GDM1 (cell line): ENCODE measurements at places on chromosomes 16 and 17.

DNA sequence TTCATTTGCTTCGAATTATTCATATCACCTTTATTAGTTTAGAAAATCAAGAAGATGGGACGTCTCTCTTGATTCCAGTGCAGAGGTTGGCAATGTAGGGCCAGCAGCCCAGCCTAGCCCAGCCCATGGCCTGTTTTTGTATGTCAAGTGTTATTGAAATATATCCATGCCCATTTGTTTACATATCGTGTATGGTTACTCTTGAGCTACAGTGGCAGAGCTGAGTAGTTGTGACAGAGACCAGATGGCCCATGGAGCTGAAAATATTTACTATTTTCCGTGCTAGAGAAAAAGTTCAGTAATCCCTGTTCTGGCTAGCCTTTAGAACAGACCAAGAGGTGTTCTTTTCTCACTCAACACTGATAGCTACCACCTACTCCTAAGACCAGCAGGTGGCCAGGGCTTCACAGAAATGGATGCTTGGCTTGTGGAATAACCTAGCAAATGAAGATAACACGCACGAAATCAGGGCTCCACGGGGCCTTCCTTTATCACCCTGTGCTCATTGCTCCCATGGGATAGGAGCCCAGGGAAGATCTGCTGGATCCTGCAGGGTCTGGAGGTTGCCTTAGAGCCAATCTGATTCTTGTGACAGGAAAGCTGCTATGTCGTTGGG lies 123.2 kb upstream of the ANKFN1 start:
- DNase-seq: no peak

DNA sequence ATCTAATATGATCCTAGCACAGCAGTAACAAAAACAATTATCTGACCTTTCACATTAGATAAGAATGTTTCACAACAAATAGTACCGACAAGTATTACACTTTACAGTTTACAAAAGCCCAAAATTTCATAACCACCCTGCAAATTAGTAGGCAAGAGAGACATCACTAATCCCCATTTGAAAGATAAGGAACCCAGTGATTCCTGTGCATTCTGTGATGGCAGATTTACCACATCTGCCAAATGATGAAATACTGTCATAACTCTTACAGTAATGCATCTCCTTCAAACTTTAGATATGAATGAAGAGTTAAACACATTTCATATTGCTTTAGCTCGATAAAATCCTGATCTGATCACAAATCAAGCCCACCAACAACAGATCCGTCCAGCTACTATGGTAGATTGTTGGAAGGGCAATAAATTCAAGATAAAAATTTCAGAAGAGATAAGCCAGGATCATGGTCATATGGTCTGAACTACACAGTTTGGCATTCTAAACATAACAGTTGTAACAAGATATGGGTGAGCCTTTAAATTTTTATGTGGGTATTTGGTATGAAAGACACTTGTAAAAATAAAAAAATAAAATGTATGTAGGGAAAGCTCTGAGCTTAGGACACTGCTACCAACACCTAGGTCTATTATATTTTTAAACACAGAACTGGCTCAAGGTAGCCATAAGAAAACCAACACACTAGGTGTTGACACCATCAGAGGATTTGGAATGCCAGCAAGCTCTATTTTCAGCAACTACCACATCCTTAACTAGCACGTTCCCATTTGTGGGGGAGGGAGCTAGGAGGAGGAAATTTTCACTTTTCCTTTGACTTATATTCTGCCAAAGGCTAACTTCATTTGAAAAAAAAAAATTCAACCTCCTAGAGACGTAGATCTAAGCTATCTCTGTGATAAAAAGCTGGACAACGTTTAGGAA lies 9.3 kb downstream of the YWHAE start:
- DNase-seq: no peak

- DNase-seq: no peak
Measured at GRCh38 chr16:48541108-48541786, 68.7 kb downstream of the N4BP1 start.

DNA sequence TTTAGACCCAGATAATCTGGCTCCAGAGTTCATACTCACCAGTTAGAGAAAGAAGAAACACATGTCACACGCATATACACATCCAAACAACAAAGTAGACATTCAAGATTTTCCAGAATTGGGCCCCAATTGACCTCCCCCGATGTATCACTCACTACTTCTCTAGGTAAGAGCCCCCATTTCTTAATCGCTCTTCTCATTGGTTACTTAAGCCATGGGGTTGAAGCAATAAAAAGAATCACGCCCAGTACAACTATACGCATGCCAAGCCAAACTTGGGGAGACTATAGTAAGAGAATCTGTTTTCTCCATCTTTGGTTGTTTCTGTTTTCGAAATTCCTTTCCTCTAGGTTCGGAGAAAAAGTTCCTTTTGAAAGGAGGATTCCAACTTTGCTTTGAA lies 565 bp downstream of the DDX52 start:
- DNase-seq: no peak

DNA sequence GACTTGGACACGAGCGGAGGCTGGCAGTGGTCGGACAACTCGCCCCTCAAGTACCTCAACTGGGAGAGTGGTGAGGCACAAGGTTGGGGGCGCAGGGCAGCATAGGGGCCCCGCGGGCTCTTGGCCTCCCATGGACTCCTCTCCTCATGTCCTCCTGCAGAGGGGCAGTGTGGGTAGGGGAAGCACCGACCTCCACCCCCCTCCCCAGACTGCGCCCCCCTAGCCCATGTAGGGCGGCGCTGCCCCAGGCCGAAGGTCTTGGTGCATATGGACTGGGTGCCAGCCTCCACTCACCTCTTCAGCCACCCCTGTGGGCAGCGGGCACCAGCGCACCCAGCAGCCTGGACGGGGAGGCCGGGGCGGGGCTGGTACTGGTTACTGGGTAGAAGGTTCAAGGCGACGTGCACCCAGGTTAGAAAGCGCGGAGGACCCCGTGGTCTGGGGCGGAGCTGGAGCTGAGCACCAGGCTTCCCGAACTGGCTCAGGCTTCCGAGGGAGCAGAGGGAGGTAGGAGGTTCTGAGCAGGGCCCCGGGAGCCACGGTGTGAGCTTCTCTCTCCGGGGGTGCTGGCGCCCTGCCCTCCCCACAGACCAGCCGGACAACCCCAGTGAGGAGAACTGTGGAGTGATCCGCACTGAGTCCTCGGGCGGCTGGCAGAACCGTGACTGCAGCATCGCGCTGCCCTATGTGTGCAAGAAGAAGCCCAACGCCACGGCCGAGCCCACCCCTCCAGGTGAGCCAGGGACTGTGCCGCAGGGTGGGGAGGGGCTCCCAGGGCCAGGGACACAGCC lies 39.5 kb downstream of the MRC2 start:
- no peak for DNase-seq

- no peak for DNase-seq
Measured at GRCh38 chr16:72427783-72428331, 255.9 kb upstream of the PMFBP1 start.

GRCh38 chr17:80894439-80894721 lies 97.3 kb upstream of the CHMP6 start:
- DNase-seq: no peak

DNA sequence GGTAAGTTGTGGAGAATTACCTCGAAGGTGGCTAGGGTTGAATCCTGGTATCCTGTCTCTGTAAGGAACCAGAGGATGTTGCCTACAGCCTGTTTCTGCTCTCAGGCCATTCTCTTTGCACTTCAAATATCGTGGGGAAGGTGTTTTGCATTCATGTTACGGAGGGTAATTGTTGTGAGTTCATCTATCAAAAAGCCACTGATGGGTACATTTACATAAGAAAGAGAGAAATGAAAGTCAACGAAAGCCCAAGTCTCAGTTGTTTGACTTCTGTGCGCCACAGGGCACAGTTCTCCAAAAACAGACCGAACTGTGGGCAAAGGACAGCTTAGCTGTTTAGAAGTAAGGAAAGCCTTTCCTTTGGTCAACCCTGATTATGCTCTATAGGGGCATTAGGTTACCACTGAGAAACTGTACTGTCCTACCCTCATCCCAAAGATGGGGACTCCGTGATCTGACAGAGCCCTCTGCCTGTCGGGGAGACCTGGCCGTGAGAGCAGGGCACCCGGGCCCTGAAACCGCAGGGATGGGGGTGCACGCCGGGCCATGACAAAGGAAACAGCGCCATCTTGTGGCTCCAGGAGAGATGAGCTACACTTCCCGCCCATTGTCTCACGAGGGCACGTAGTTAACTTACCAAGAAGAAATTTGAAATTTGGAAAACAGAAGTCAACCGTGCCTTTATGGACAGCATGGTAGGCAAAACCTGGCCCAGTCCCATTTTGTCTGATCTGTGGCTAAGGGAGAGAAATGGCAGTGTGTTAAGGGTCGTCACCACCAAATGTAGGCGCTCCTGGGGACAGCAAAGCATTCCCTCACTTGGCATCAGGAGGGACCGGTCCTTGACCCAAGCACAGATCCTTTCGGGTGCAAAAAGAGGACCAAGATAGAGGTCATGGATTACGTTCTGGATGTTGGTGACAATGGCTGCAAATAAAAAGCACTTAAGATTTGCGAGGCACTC lies 74.5 kb upstream of the DYNLRB2 start:
- DNase-seq: peak; percentile 1

DNA sequence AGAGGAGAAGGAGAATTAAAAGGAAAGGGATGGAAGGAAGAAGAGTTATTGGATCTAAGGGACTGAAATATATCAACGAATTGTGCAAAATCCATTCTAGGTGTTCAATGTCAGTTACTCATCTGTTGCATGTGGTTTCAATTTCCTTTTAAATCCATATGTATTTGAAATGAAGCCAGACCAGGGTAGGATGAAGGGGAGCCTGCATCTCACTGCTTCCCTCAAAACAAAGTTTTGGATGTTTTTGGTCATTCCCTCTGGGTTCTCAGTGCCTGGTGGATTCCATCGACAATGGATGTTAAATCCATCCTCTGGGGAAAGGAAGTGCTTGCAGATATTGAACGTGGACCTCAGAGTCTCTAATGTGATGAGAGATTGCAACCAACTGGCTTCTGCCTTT lies 103.5 kb upstream of the XYLT1 start:
- DNase-seq: no peak

GRCh38 chr17:31573047-31573446 lies 181.6 kb downstream of the RAB11FIP4 start:
- no peak for DNase-seq

GRCh38 chr16:5502467-5502869 lies 404.9 kb upstream of the EEF2KMT start:
- DNase-seq: no peak

DNA sequence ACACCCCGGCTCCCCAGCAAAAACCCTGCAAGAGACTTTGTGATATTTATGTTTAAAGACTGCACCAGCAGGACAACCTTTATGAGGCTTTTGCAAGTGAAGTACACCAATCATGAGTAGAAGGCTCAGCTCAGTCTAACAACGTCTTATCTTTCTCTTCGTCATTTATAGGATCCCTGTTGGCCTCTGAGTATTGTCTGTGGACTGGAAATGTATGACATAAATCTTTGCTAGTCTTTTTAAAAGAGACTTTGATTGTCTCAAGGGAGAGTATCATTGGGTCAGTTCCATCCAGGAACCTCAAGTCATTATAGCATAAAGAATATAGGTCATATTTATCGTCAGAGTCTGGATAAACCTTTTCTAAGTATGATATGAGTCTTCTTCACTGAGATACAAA lies 505.0 kb upstream of the SOX9 start:
- DNase-seq: no peak

GRCh38 chr17:65219124-65219523 lies 82.0 kb downstream of the RGS9 start:
- no peak for DNase-seq

GRCh38 chr16:68227850-68228553 lies 7.9 kb downstream of the ESRP2 start:
- DNase-seq: no peak

DNA sequence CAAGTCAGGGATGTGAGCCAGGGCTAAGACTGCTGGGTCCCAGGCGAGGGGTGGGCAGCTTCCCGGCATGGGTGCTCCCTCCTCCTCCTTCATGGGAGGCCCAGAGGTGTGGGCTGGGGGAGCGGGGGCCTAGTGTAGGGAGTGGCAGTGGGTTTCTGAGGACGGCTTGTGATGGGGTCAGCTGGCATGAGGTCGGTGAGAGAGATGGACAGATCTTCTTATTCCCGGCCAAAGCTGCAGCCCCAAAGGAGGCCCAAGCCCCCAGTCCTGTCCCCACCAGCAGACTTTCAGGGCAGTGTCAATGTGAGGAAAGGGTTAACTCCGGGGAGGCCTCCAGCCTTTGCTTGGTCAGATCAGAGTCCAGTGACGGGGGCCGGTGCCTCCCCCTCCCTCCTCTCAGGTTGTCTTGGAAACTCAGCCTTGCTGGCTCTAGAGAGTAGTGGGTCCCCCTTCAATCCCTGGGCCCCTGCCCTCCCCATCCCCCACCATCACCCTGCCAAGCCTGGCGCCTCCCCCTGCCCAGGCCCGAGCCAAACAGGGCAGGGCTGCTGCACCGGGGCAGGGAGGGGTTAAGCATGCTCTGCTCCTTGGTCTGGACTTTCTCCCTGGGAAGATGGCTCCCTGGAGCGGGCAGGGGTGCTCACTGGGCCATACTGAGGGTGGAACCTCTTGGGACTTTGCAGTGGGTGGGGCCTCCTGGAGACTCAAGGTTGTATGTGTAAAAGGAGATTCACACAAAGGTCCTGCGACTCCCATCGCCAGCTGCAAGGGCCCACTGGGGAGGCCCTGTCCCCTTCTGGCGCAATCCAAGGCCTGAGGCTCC lies 12.4 kb downstream of the NAT9 start:
- no peak for DNase-seq

DNA sequence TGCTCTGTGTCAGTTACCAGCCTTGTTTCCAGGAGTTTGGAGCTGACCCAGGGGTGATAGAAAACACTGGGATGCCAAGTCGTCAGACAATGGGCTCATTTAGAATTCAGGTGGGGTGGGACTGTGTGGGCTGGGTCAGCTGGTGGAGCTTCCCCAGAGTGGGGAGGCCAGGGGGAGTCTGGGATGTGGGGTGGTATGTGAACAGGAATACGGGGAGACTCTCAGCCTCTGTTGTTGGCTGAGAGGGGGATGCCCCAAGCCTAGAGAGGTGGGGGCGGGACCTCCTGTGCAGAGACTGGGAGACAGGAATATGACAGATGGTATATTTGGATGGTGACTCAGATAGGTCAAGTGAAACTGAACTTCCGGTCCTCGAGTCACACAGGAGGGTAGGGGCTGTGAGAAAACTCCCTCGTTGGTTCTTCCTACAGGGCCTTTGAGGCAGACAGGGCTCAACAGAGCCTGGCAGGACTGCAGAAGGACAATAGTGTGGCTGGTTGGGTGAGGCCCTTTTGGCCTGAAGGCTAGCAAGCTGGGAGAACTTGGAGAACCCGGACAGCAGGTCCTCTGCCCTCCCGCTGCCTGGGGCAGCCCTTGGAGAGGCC lies 23.7 kb downstream of the CDH1 start:
- no peak for DNase-seq

DNA sequence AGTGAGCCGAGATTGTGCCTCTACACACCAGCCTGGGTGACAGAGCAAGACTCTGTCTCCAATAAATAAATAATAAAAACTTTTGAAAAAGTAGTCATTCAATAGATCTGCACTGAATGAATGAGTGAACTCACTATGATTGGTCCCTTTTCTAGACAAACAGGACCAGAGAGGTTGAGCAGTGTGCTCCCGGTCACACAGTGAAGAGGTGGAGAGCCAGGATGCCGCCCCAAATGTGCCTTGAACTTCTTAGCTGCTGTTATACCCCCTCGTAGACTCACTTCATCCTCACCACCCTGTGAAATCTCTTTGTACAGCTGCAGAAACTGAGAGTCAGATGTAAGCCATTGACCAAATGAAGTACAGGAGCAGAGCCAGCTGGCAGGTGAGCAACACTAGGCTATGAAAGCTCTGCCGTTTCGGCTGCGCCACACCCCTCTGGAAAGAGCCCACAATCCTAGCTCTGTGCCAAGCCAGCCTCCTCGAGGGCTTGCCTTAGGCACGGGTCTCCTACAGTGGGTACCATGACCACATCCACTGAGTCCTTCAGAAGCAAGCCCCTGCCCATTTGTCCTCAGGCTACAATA lies 7.8 kb upstream of the KIAA0513 start:
- DNase-seq: no peak
